ENCODE measurements at places on chromosomes 7 and 10. TPM values are rescaled to one million over a fixed set of nuclear protein-coding genes. Genes with fewer than 3 reads are reported as not detected.

The LIPK gene
- not detected for total RNA-seq

The AQP1 gene
- total RNA-seq = not detected

The TEX36 gene
- not detected for total RNA-seq

The MRM2 gene
- 66.0 TPM for total RNA-seq

The RTKN2 gene
- 6.2 TPM for total RNA-seq

The HIBADH gene
- 33.4 TPM for total RNA-seq

The CTAGE15 gene
- total RNA-seq = not detected

The AZGP1 gene
- total RNA-seq = not detected

The ZSWIM8 gene
- 51.9 TPM for total RNA-seq

The GNGT1 gene
- not detected for total RNA-seq

The DGKI gene
- 21.6 TPM for total RNA-seq

The TLX1 gene
- not detected for total RNA-seq

The SFRP4 gene
- total RNA-seq = 0.03 TPM

The GPNMB gene
- 3.9 TPM for total RNA-seq

The FRMPD2 gene
- not detected for total RNA-seq

The NOS3 gene
- total RNA-seq = 71.5 TPM

The SUN1 gene
- total RNA-seq = 130 TPM

The UMAD1 gene
- 6.5 TPM for total RNA-seq

The NUDT1 gene
- total RNA-seq = 58.9 TPM

The PKD1L1 gene
- 0.55 TPM for total RNA-seq

The TMEM176B gene
- 0.07 TPM for total RNA-seq

The TUBAL3 gene
- total RNA-seq = not detected

The KMT2C gene
- 7.5 TPM for total RNA-seq

The SPDYE8 gene
- total RNA-seq = not detected

The GCK gene
- total RNA-seq = not detected

The HDAC9 gene
- 16.1 TPM for total RNA-seq

The MUC12 gene
- not detected for total RNA-seq

The ANKRD2 gene
- not detected for total RNA-seq

The TMEM130 gene
- total RNA-seq = not detected

The TMEM236 gene
- not detected for total RNA-seq

The TFPI2 gene
- total RNA-seq = not detected

The GNG11 gene
- 22.9 TPM for total RNA-seq

The SNCG gene
- total RNA-seq = 3.9 TPM

The CNPY1 gene
- not detected for total RNA-seq

The PTPRZ1 gene
- 0.30 TPM for total RNA-seq

The OR2A14 gene
- total RNA-seq = not detected

The ACBD7 gene
- 0.27 TPM for total RNA-seq

Data from HT1080 (cell line).